ENCODE measurements at places on chromosomes 1 and 21.

- no peak for DNase-seq
Observed at GRCh38 chr1:58266242-58266641, 280.3 kb downstream of the OMA1 start.

GRCh38 chr1:234730475-234730769 is 120.4 kb upstream of the IRF2BP2 start:
- DNase-seq, result no peak

GRCh38 chr1:5810131-5810530 is 182.1 kb downstream of the NPHP4 start:
- DNase-seq, result no peak

GRCh38 chr1:162466797-162467196 is 30.8 kb upstream of the UHMK1 start:
- no peak for DNase-seq

- no peak for DNase-seq
Observed at GRCh38 chr1:184052750-184053149, 1.2 kb downstream of the TSEN15 start.

GRCh38 chr1:118485757-118486156 is 300.7 kb upstream of the SPAG17 start:
- no peak for DNase-seq

DNA sequence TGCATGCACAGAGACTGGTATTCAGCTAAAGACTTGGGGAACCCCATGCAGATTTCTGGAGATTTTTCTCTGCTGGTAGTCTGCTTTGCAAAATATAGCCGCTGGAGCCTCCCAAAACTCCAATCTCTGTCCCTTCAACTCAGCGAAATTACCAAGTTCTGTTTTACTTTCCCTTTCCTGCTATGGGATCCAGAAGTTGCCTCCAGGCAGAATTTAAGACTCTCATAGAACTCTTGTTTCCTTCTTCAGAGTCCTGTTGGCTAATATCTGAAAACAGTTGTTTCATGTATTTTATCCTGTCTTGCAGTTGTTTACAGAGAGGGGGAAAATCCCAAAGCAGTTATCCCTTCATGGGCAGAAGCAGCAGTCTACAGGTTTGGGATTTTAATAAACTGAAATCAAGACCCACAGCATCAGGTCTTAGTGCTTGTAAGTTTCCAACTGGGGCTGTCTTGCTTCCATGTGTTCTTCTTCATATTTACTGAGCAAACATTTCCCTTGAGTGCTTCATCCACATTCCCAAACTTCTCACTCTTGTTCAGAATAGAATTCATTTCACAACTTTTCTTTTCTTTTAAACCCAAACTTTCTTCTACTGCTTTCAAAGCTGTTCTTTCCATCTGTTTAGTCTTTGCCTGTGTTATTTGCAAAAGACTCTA is 221.3 kb upstream of the DMRTA2 start:
- no peak for DNase-seq

DNA sequence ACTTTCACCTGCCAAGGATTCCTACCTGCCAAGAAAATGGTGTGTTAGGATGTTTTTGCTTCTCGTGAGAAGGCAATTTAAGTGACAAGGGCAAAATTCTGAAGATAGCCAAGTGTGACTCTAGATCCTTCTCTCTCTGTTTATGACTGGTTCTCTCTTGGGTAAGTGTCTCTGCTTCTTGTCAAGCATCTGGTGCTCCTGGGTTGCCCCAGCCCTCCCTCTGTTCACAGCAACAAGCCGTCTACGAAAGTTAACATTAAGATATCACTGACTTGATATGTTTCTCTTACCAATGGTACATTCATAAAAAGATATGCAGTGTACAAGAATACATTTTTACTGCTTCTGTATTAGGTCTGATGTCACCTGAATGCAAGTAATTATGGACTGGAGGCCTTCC is 55.4 kb downstream of the PROX1 start:
- no peak for DNase-seq

GRCh38 chr1:3410142-3410925 is 44.1 kb upstream of the ARHGEF16 start:
- no peak for DNase-seq

GRCh38 chr21:24428591-24429199 is 1178.6 kb downstream of the MRPL39 start:
- no peak for DNase-seq

GRCh38 chr21:42688841-42689371 is 35.5 kb downstream of the PDE9A start:
- DNase-seq, result no peak

DNA sequence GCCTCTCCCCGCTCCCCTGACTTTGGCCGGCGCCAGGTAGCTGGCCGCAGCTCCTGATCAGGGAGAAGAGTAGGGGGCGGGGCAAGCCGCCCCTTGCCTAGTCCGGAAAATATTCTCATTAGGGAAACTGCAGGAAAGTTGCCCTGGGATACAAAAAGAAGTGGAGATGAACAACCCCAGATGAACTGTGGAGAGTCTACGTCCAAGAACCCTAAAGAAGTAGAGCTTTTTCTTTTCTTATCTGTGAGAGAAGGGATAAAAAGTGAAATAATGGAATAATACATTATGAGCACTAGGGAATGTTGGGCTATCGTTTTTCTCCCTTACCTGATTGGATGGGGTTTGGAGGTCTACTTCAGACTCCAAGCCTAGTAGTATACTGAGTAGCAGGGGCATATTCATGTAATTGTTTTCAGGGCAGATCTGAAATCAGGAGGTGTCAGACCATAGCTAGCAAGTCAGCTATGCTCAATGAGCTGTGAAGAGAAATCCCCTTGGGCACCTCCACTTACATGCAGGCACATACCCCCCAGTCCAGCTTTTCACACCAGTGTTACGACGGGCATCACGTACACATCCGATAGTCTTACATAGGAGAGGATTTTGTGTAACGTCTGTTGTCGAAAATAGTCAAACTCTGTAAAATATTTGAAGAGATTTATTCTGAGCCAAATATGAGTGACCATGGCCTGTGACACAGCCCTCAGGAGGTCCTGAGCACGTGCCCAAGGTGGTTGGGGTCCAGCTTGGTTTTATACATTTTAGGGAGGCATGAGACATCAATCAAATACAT is 1.7 kb upstream of the DUSP10 start:
- no peak for DNase-seq

GRCh38 chr1:90027281-90027680 is 32.4 kb downstream of the ZNF326 start:
- no peak for DNase-seq

- DNase-seq, result no peak
Observed at GRCh38 chr1:226603022-226603857, 54.7 kb downstream of the STUM start.

DNA sequence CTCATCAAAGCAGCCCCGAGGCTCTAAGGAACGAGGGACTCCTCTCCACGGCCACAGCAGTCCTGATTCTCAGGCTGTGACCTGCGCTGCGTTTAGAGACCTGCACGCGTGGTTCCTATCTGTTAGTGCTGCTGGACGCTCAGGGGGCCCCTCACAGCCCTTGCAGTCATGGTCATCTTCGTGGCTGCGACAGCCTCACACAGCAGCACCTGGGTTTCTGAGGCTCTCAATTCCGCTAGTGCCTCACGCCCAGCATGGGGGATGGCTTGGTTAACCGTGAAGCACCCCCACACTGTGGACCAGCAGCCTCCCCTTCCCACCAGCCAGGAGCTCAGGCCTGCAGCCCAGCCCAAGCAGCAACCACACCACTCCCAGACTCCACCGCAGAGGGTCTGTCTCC is 7.8 kb downstream of the MORN1 start:
- no peak for DNase-seq

GRCh38 chr1:179728271-179728670 is 14.8 kb upstream of the FAM163A start:
- no peak for DNase-seq

- no peak for DNase-seq
Observed at GRCh38 chr21:35649186-35649585, 411.1 kb downstream of the SETD4 start.

DNA sequence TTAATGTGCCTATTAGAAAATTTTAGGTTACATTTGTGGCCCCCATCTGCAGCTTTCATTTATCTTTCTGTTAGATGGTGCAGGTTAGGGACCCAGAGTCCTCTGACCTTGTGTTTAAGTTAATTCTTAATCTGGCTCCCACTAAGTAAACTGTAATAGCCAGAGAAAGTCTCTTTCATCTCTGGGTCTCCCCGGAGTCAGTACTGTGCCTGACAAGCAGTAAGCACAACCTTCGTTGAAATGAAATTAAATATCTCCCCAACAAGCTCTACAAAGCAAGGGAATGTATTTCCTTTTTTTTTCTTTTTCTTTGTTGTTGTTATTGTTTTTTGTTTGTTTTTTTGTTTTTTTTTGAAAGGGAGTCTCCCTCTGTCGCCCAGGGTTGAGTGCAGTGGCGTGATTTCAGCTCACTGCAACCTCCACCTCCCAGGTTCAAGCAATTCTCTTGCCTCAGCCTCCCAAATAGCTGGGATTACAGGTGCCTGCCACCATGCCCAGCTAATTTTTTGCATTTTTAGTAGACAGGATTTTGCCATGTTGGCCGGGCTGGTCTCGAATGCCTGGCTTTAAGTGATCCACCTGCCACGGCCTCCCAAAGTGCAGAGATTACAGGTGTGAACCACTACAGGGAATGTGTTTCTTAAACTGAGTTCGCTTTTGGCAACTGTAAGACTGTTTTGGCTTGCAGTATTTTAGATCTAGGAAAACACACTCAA is 81.6 kb downstream of the HHIPL2 start:
- no peak for DNase-seq

- no peak for DNase-seq
Observed at GRCh38 chr1:119838236-119838635, 27.0 kb upstream of the REG4 start.

DNA sequence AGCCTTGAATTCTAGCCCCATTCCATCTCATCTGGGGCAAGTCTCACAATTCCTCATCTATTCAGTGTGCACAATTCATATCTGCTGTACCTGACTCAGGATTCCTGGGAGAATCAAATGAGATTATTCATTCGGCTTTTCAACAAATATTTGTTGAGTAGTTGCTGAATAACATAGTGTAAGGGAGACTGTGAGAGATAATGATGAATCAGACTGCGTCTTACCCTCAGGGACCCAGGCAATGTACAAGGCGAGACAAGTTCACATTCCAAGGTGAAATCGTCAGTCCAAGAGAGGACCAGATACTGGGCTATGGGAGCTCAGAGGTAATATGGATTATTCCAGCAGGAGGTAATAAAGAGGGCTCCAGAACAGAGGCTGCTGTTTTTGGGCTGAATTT is 67.8 kb upstream of the SMYD2 start:
- DNase-seq, result no peak

DNA sequence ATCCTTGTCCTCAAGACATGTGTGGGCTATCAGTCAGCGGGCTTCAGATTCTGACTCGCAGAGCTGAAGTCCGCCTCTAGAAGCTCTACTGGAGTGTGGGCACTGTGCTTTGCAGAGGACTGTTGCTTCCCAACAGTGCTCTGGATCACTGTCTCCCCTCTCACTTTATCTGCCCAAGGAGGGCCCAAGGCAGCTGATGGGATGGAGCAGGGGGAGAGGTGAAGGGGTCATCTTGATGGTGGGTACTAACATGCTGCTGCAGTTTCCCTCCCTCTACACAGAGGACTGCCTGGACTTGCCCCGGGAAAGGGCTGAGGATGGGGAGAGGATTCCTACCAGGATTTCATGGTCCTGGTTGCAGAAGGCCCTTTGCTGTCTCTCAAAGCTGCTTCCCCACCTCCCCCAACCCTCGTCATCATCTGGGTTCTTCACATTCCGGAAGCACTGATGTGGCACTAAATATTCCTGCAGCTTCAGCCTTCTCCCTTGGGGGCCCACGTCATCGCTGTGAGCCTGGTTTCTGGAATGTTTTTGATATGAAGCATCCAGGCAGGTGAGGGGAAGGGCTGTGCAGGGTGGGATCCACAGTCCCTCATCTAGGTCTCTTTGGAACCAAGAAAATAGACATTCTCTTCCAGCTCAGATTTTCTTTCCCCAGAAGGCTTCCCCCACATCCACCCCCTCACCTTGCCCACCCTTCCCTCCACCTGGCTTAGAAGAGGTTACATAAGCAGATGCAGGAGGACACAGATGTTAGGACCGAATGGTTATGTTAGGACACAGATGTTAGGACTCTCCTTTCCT is 23.2 kb downstream of the NUAK2 start:
- DNase-seq, result no peak

- DNase-seq, result no peak
Observed at GRCh38 chr1:188763541-188763940, 1714.1 kb downstream of the BRINP3 start.

DNA sequence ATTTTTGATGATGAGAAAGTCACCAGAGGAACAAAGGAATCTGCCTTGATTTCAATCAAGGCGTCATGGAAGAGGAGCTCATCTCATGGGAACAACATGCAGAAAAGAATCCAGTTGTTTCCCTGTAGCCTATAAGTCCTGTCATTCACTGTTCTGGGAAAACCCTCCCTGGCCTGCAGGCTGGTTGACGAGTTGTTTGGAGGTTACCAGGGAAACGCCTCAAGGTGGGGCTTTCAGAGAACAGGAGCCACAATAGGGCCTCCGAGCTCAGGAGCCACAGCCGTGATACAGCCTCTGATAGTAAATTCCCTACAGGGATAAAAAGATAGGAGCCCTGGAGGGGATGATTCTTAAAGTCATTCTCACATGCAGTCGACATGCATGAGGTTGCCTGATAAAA is 135.2 kb downstream of the PSMG1 start:
- no peak for DNase-seq

DNA sequence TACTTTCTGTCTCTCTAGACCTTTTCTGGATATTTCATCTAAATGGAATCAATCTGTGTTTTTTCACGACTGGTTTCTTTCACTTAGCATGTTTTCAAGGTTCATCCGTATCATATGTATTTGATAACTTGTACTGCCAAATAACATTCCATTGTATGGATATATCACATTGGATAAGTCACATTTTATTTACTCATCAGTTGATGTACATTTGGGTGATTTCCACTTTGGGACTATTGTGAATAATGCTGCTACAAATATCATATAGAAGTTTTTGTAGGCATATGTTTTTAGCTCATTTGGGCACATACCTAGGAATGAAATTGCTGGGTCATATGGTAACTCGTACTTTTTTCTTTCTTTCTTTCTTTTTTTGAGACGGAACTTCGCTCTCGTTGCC is 6.7 kb downstream of the HMGN2 start:
- no peak for DNase-seq

- no peak for DNase-seq
Observed at GRCh38 chr1:170604065-170604464, 59.9 kb upstream of the PRRX1 start.

GRCh38 chr1:53439337-53440207 is 19.6 kb upstream of the DMRTB1 start:
- no peak for DNase-seq

DNA sequence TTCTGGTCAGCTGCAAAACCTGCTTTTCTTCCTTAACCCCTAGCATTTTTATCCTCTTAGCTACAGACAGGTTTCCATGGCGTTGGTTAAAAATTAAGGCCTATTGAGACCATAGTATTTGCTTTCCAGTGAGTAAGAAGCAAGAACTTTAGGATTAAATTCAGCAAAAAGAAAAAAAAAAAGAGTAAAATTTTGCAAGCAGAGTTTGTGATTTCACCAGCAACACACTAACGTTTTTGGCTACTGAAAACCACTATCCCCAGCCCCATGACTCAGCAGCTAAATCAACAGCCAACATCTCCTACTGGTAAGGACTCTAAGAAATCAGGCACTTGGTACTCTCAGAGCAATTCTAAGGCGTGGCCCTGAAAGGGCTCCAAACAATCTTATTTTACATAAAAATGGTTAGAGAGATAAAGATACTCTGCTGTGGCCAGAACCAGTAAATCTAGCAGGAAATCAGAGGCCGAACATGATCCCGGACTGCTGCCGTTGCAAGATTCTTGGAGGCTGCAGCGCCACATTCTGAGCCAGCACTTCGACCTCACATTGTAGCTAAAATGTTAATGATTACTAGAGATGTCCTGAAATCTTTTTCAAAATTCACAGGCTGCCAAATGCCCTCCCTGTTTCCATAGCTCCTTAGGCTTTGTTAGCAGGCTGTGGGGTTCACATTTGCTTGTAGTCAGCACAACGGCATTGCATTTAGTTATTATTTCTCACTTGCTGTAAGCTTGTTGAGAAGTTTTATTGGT is 1.6 kb upstream of the ENO1 start:
- DNase-seq, result no peak
